ENCODE measurements at places on chromosomes 11 and 22. TPM values are rescaled to one million over a fixed set of nuclear protein-coding genes. Genes with fewer than 3 reads are reported as not detected.

OR52E8 gene
- not detected for total RNA-seq

GRCh38 chr11:20762980-20763379 lies 93.6 kb downstream of the NELL1 start:
- ATAC-seq: no peak

HORMAD2 gene
- total RNA-seq: not detected

MRPL40 gene
- 26.4 TPM for total RNA-seq

GRCh38 chr22:27250886-27251285 lies 550.7 kb downstream of the MN1 start:
- no peak for ATAC-seq

- peak; percentile 36 for ATAC-seq
Observed at GRCh38 chr22:43446916-43447315, 35.1 kb downstream of the MPPED1 start.

- no peak for ATAC-seq
Observed at GRCh38 chr22:31442768-31443489, 43.5 kb downstream of the DRG1 start.

GRCh38 chr22:20587206-20587958 lies 80.0 kb downstream of the MED15 start:
- ATAC-seq: no peak

DNA sequence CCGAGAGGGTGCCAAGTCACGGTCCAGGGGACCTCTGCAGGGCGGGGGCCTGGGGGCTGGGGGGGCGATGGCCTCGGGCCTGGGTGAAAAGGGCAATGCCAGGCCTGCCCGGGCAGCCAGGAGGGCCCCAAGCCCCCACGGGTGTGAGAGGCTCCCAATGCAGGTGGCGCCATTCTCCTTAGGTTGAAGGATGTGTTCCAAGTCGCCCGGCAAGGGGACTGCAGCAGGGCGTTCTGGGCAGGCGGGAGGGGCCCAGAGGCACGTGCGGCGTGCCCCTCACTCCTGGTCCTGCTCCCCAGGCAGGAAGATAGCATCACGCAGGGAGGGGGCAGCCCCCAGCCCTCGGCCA lies 730 bp upstream of the TNNI2 start:
- no peak for ATAC-seq

DNA sequence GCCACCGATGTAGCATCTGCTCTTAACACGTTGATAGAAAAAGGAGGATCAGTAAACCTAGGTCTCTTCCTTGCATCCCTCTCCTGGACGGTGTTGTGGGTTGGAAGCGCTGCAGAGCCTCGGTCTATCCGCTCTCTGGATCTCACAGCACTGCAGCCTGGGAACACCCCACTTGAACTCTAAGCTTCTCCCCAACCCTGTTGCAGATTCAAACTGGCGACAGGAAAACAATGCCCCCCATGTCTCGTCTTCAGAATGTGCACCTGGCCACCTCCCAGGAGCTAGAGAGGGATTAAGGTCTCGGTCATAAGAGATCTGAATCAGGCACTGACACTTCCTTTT lies 454 bp downstream of the TMEM218 start:
- no peak for ATAC-seq

DNA sequence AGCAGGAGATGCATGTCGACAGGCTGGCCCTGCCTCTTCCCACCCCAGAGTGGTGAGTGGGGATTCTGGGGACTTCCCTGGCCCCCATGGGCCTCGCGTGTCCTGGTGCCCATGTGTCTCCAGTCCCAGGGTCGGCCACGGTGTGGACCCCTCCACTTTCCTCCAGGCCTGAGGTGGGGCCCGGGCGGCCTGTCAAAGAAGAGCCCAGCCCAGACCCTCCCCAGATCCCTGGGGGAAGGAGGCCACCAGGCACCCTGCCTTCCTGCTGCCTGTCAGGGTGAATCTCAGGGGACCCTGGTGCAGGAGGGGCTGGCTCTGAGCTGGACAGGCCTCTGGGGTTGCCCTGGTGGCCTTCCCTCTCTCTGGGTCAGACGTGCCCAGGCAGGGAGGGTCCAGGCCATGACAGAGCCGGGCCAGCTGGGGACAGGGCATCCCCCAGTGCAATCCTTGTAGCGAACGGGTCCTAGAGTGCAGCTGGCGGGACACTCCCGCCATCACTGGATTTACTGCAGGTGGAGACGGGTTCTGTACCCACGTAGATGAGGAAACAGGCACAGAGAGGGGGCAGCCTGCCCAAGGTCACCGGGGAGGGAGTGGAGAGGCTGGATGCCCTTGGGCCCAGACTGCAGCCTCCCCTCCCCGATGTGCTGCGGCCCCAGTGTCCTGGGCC lies 13.5 kb upstream of the MUC6 start:
- ATAC-seq: no peak

OR10A2 gene
- not detected for total RNA-seq

MICALL1 gene
- 105 TPM for total RNA-seq

NUP98 gene
- 55.1 TPM for total RNA-seq

APOL3 gene
- total RNA-seq: 8.7 TPM

DNA sequence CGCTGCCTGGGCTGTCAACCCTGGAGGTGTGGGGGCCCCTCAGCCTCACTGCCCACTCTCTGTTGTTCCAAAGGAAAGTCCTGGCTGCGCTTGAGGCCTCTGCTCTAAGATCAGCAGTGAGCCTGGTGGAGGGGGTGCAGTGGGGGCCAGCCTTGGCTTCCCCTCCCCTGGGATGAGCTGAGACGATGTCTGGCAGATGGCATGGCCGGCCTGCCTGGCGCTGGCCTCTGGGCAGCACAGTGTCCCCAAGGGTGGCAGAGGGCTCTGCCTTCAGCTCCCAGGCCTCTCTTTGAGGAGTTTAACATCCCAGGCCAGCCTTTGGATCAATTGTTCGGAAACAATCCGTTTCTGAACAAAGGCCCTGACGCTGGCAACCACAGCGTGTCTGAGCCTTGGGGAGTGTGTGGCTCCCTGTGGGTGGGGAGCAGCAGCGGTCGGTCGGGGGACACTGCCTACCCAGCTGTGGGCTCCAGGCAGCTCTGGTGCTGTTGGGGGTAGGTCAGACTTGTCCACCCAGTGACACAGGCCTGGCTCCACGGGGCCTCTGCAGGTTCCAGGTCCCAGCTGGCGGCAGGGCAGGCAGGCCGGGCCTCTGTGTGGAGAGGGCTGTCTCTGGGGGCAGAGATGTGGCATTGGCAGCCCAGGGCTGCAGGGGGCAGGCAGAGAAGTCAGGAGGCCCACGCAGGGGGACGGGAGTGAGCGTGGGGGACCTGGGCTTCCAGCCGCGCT lies 12.1 kb downstream of the TSPAN4 start:
- no peak for ATAC-seq

- no peak for ATAC-seq
Observed at GRCh38 chr11:1442807-1443366, 43.7 kb downstream of the MOB2 start.

DNA sequence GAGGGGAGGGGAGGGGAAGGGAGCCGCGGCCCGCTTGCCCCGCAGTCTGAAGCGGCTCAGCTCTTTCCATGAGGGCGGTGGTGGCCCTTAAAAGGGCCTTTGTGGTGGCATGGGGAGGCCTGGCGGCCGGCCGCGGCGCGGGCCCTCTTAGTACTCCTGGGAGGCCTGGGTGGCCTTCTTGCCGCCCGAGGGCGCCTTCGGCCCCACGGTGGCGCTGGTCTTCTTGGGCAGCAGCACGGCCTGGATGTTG lies 6.9 kb downstream of the DPAGT1 start:
- peak; percentile 66 for ATAC-seq

All from esophagus mucosa (tissue), 1 donor.